B cell (primary cell): ENCODE measurements at places on chromosomes 5 and 9.
A peak's percentile ranks its signal among the peaks of the same experiment; 100 is the strongest.

GRCh38 chr5:14185326-14186058 lies 42.4 kb downstream of the TRIO start:
- no peak for DNase-seq

DNA sequence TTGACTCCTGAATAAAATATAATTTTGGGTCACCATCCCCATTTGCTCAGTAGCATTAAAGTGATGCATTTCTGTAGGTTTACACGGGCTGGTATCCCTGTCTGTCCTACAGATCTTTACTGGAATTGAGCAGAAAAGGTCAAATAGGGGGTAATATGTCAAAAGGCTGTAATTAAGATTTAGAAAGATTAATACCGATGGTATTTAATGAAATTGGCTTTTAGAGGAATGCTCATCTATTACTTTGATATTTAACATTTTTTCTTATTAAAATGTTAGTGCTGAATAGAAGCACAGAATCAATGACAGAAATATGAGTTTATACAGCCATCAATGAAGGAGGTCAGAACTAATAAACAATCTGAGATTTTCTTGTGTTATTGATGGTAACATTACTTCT lies 1762.2 kb upstream of the WWC1 start:
- DNase-seq, result no peak

DNA sequence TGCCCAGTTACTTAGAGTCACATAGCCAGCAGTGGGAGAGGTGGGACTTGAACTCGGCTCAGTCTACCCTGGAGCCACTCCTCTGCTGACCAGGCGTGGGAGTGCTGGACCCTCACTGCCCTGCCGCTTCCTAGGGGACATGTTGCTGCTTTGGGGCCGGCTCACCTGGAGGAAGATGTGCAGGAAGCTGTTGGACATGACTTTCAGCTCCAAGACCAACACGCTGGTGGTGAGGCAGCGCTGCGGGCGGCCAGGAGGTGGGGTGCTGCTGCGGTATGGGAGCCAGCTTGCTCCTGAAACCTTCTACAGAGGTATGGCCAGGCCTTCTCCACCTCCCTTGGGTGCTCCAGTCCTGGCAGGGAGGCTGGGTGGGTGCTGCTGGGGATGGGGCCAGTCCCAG lies 3.4 kb upstream of the CACFD1 start:
- DNase-seq, result no peak

GRCh38 chr5:150604010-150604409 lies 36.5 kb upstream of the SYNPO start:
- DNase-seq, result no peak

DNA sequence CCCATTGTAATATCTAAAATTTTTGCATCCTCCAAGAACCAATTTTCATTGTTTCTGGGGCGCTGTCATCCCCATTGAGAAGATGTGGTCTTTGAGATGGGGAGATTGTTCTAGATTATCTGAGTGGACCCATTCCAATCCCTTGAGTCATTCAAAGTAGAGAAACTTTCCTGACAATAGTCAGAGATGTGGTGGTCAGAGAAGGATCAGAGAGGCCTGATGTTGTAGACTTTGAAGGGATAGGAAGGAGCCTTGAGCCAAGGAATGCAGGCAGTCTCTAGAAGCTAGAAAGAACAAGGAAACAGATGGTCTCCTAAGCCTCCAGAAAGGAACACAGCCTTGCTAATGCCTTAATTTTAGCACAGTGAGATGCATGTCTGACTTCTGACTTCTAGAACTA lies 80.4 kb downstream of the TEK start:
- DNase-seq, result no peak

DNA sequence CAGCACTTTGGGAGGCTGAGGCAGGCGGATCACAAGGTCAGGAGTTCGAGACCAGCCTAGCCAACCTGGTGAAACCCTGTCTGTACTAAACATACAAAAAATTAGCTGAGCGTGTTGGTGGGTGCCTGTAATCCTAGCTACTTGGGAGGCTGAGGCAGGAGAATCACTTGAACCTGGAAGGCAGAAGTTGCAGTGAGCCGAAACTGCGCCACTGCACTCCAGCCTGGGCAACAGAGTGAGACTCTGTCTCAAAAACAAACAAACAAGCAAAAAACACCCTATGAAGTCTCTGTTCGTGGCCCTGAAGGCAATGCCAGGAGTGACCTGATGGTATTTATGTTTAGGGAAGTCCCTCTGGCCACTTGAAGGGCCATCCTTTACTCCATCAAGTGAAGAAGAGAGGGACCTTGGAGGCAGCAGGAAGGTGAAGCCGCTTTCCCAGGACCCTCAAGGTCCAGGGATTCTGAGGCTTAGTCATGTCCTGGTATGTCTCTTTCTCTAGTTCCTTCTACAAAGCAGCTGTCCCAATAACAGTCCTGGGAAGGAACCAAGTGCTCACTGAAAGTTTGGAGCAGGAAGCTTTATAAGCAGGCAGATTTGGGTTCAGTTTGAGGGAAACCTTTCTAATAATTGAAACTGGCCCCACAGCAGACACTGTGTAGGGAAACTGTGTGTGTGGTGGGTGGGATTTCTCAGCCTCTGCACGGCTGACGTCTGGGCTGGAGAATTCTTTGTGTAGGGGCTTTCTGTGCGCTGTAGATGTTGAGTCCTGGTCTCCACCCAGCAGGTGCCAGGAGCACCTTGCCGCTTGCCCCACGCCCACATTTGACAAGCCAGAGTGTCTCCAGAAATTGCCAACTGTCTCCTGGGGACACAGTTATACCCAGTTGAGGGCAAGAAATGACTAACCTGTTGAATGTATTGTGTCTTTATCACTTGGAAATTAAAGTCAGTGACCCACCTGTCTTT lies 12.5 kb downstream of the PHF2 start:
- no peak for DNase-seq

DNA sequence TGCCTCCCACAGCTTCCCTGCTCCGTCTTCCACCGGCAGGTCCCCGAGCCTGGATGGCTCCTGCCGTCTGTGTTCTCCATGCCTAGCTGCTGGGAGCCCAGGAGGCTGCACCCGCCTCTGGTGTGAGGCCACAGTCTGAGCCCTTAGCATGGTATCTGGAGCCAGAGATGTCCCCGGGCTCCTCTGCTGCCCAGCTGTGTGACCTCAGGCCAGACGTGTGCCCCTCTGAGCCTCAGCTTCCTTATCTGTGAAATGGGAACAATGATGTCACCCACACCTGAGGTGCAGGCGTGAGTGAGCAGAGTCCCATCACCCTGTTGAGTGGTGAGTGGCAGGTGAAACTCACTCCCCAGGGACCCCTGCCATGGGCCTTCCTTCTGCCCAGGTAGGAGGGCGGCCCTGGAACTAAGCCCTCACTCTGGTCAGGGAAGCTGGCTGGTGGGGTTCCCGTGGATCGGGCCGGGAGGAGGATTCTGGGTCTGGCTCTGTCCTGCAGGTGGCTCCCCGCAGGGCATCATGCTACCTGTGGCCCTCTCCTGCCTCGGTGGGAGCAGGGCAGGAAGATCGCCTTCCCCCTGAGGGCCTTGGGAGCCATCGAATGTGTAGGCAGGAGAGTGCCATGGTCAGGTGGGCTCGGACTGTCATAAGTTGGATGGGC lies 239.0 kb downstream of the PBX3 start:
- no peak for DNase-seq

- DNase-seq, result no peak
Observed at GRCh38 chr5:76041863-76042262, 41.3 kb upstream of the SV2C start.

- DNase-seq, result peak; percentile 77
Observed at GRCh38 chr9:105414947-105415661, 32.7 kb upstream of the FSD1L start.

- no peak for DNase-seq
Observed at GRCh38 chr5:73797132-73797510, 171.1 kb downstream of the ARHGEF28 start.

DNA sequence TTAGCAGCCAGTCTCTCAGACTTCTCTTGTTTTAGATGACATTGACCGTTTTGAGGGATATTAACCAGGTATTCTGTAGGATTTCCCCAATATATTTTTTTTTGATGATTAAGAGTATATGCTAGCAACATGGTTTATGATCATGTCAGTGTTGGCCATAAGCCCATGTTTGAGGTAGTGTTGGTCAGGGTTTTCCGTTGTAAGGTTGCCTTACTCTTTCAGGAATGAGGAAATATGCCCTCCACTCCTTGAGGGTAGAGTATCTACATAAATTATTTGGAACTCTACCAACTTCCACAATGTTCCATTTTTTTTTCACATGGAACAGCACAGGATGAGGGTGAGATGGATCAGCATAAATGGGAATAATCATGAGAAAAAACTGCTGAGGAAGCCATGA lies 188.4 kb upstream of the PRDM9 start:
- DNase-seq, result no peak

DNA sequence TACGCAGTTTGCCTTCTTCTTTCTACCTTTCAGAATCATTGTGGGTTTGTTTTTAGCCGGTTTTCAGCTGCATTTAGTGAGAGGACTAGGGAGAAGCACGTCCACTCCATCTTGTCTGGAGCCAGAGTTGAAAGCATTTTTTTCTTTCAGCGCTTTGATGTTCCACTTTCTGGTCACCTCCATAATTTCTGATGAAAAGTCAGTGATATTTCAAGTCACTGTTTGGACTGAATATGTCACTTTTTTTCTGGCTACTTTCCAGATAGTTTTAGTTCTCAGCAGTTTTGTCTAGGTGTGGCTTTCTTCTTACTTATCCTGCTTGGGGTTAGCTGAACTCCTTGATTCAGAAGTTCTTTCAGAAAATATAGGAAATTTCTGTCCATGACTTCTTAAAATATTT lies 123.9 kb upstream of the IER5L start:
- DNase-seq, result no peak

DNA sequence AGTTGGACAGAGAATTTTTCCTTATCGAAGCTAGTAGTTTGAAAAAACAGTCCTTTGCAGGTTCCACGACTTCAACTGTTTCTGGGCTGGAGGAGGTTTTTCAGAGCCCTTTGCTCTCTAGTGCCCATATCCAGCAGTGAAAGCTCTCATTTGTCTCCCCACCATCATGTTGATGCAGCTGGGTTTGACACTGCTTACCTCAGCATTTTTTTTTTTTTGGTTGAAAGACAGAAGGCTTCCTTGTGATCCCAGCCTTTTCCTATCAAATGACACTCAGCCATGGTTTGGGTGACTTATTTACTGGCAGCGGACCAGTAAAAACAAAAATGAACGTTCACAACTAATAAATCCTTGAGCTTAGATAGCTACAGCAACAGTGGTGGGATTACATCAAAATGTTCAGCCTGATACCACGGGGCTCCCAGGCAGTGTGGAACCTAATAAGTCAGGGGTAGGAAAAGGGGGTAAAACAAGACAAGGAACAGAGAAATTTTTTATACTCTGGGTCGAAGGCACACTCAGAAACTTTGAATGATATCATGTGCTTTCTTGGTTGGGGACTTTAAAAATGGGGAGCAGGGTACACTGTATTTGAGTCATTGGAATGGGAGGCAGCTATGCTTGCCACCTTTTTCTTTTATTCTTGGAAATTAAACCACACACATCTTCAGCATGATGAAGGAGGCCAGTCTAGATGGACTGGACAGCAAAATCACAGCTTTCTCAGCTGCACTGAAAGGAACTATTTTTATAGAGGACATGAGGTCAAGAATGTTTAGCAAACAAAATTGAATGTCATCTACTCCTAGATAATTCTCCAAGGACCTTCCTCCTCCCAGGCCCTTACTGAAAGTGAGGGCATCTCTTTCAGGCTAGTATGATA lies 308.9 kb upstream of the MPDZ start:
- DNase-seq, result no peak

DNA sequence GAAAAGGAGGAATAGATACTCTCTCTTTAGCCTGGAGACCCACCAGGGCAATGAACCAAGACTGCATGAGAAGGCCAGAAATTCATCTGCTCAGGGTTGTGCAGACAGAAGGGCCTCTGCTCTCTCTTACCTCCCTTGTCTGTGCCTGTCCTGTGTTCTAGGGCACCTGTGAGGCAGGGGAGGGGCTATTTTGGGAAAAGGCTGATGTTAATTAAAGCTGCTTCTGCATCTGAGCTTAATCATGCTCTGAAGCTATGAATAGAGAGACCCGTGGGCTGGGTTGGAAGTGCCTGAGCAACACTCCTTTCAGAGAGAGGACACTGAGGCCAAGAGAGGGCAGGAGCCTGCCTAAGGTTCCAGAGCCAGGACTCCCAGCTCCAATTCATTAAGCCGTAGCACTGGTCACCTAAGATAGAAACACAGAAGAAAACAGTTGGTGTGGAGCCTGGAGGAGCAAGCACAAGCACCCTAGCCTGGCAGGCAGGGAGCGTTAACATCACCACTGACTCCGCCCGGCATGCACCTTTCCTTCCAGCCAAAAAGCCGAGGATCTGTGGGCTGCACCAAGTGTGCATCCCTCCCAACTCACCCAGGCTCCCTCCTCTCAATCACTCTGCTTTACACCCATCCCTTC lies 31.4 kb upstream of the STING1 start:
- no peak for DNase-seq

- DNase-seq, result peak; percentile 62
Observed at GRCh38 chr9:92763721-92764380, 782 bp downstream of the BICD2 start.

DNA sequence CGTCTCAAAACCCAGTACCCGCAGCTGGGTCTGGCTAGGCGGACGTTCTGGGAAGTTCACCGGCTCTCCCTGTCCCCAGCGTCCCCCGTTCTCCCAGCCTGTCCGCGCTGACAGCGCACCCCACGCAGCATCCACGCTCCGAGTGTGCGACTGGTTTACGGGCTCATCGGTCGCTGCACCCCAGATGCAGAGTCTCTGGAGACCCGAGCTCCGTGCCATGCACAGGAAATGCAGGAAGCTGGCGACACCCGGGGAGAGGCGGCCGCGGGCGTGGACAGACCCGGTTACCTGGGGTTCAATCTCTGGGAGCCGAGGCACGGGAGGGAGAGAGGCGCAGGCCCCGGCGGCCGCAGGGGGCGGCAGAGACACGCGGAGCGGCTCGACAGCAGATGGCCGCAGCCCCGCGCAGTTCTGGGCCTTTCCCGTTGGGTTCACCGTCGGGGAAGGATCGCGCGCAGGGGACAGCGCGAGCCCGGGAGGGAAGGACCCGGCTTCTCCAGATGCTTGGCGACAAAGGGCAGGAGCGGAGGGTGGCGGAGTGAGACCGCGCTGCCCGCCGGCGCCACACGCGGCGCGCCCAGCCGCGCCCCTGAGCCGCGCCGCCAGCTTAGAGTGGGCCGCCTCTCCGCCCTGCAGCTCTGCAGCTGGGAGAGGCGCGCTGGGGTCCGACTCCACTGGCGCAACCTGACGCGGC lies 558 bp downstream of the SHROOM1 start:
- peak; percentile 86 for DNase-seq

DNA sequence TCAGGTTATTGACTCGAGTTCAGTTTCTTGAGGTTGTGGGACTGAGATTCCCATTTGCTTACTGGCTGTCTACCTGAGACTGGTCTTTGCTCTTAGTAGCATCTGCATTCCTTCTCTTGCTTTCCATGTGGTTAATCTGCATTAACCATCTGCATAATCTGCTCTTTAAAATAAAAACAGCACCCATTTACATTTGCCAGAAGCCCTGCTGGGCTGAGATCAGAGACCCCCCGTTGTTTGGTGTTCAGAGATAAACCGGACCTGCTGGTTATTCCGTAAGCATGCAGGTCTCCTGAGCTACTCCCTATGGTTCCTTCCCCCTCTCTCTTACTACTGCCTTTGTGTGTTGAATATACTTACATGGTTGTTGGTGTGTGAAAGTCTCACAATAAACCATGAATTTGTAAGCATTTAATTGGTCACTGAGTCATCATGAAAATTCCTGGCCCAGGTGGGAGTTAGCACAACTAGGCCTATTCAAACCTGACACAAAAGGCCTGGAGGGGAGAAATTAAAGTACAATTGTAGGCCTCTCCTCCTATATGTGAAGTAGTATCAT lies 396.7 kb downstream of the MRPS30 start:
- no peak for DNase-seq
